ENCODE measurements at places on chromosomes 5 and 9.

- DNase-seq: no peak
Observed at GRCh38 chr5:89929834-89930233, 479.7 kb downstream of the CETN3 start.

DNA sequence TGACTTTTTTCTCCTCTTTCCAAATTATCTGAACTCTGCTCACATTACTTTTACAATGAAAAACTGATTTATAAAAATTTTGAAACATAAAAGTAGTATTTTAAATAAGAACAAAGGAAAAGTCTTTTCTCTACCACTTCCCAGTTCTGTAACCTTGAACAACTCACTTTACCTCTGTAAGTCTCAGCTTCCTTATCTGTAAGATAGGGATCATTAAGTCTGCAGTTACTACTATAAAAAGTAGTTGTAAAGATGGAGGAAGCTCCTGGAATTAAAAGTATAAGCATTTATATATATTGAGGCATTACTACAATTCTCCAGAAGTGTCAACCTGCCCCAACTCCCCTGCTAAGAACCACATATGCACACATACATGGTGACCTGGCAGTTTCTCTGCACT lies 88.0 kb downstream of the TTC39B start:
- no peak for DNase-seq

DNA sequence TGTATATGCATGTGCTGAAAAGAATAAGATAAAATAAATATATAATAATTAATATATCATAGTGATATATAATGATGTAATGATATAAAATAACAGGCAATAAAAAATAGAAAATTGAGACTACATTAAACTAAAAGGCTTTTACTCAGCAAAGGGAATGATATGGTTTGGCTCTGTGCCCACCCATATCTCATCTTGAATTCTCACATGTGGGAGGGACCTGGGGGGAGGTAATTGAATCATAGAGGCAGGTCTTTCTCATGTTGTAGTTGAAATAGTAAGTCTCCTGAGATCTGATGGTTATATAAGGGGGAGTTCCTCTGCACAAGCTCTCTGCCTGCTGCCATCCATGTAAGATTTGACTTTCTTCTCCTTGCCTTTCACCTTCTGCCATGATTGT lies 1550.9 kb upstream of the CDH6 start:
- DNase-seq: no peak

- DNase-seq: no peak
Observed at GRCh38 chr9:99259231-99259918, 37.3 kb downstream of the SEC61B start.

DNA sequence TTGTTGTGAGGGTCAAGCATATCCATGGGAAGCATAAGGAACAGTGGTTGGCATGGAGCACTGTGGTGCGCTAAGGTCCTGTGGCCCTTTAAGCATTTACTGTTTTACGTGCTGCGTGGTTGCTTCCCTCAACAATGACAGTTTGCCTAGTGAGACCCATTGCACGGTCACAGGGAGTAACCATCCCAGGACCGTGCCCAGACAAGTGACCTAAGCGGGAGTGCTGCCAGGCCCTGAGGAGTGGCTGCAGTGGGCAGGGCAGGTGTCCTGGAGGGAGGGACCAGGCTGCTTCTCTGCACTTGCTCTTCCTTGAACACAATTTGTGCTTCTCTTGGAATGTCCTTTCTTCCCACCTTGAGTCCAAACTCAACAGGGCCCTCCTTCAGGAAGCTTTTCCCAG lies 64.6 kb downstream of the RGS3 start:
- no peak for DNase-seq

DNA sequence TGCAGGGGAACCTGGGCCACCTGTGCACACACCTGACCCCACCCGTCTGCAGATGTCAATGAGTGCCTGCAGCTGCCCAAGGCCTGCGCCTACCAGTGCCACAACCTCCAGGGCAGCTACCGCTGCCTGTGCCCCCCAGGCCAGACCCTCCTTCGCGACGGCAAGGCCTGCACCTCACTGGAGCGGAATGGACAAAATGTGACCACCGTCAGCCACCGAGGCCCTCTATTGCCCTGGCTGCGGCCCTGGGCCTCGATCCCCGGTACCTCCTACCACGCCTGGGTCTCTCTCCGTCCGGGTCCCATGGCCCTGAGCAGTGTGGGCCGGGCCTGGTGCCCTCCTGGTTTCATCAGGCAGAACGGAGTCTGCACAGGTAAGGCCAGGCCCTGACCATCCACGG lies 14.5 kb upstream of the ASS1 start:
- DNase-seq: no peak

- DNase-seq: no peak
Observed at GRCh38 chr9:114169029-114169951, 14.0 kb downstream of the COL27A1 start.

DNA sequence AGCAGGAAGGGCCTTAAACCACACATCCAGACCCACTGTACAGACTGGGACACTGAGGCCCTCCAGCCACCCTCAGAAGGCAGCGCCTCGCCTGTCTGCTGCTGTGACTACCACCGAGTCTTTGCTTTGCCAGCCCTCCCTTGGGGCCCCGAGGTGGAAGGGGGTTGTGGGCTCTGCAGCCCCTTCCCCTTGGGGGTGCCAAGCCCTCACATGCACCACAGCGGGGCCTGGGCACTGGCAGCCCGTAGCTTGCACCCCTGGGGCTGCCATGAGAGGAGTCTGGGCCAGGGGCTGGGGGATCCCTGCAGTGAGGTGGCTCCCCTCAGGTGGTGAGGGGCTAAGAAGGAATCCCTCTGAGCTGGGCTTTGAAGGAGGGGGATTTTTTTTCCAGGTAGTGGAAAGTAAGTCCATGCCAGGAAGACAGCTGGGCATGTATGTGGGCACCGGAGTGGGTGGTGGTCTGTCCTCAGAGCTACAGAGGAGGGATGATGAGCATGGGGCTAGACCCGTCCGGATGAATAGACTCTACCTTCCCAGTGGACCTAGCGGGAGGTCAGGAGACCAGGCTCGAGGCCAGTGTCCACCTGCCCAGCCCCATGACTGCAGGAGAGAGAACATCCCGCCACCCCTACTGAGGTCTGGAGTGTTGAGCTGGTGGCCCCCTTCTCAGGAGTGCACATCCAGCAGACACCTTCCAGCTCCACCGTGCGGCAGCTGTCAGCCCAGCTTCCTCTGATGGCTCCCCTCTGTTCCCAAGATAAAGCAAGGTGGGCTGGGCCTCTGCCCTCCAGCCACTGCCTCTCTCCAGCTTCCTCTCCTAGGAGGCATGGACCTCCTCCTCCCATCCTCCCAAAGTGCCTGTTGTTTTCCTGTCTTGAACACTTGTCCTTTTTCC lies 15.9 kb downstream of the FLT4 start:
- DNase-seq: no peak

DNA sequence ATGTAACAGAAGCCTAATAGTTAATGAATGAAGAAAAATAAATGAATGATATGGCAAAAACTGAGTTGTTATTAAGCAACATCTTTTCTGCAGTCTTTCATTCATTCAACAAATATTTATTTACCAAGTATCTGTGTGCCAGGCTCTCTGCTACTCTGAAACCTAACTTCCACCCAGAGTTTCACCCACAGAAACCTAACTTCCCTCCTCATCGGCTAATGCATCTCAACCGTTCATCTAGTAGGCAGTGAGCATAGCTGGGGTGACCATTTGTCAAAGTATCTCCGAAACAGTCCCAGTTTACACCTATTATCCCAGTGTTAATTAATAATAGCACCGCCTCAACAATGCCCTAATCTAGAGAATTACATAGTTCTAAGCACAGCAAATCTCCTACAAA lies 1.5 kb downstream of the TTC39B start:
- DNase-seq: no peak

- DNase-seq: no peak
Observed at GRCh38 chr5:40909723-40910122, 426 bp downstream of the C7 start.

GRCh38 chr5:142292249-142292648 lies 32.6 kb downstream of the SPRY4 start:
- DNase-seq: no peak

DNA sequence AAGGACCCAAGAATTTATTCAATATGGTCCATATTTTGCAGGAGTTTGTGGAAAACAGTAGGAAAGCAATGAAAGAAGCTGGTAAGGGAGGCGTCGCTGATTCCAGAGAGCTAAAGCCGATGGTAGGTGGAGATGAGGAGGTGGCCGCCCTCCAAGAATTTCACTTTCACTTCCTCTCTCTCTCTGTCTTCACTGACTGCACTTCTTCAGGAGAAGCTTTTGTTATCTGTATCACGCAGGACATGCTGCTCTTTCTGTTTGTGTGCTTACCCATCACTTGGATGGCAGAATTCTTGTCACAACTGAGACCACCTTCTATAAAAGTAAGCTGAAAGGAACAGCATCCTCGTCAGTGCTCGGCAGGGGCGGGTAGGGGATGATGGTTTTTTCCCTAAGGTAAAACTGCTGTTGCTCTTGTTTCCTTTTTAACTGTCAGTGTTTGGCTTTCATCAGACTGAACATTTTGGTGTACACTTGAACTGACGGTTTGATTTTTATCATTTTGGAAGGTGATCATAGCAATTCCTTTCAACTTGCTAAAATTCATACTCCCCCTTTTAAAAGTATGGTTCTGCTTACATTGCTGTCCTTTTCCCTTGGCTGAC lies 62.4 kb upstream of the FSD1L start:
- DNase-seq: no peak

DNA sequence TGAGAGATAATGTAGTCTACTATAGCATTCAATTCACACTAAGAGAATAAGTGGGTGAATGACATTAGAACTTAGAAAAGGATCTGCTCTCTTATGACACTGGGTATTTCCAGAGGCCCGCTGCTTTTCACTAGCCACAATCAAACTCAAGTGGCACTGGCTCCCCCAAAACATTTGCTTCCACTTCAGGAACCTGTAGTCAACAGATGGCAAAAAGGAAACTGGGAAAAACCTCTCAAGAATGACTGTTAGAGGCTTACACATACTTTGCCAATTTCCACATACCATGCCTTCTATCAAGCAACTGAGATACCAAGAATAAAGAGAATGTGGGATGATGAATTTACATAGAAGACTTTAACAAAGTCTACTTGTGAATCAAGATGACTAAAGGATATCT lies 11.2 kb downstream of the POC5 start:
- DNase-seq: no peak

- DNase-seq: no peak
Observed at GRCh38 chr5:36055984-36056383, 10.7 kb downstream of the UGT3A2 start.

DNA sequence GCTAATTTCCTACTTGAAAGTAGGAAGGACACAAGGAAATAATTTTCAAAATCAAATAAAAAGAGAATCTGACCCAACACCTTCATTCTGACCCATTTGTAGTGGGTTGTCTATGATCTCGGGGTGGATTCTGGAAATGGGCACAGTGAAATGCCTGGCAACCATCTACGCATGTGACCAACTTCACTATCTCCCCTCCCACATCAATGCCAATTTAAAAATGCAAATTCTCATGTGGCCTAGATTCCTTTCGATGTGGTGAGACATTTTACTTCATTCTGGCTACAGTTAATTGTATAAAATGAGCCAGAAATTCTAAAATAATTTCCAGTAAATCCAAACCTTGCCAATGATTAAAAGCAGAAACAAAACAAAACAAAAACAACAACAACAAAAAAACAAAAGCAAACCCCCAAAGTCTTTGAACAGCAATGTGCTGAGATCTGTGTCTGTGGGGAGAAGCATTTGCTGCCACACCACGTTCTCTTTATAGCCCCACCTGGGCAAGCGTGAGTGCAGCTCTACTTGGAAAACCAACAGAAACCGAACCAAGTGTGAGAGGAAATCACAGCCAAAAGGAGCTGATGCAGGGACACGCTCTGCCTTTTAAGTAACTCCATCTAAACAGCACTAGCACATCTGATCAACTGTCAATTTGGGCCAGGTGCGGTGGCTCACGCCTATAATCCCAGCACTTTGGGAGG lies 59.0 kb downstream of the USP20 start:
- no peak for DNase-seq

DNA sequence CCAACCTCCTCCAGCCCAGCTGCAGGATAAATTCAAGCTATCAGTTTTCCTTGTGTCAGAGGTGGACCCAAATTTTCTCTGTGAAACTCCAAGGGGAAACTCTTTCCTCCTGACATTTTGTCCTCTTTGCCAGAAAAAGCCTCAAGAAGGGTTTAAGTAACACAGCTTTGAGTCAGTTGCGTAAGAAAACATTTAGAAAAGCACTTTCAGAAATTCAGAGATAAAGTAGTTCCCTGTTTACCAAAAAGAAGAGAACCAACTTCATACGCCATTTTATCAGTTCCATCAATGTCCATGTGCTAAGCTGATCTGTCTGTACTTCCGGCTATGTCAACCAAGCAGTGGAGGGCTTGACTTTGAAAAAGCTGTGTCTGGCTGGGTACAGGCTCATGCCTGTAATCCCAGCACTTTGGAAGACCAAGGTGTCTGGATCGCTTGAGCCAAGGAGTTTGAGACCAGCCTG lies 19.9 kb upstream of the SUSD1 start:
- no peak for DNase-seq

- no peak for DNase-seq
Observed at GRCh38 chr9:22528485-22528884, 81.9 kb downstream of the DMRTA1 start.
